COR-L47 (cell line): ENCODE measurements at places on chromosomes 16 and 17.
A peak's percentile ranks its signal among the peaks of the same experiment; 100 is the strongest.

DNA sequence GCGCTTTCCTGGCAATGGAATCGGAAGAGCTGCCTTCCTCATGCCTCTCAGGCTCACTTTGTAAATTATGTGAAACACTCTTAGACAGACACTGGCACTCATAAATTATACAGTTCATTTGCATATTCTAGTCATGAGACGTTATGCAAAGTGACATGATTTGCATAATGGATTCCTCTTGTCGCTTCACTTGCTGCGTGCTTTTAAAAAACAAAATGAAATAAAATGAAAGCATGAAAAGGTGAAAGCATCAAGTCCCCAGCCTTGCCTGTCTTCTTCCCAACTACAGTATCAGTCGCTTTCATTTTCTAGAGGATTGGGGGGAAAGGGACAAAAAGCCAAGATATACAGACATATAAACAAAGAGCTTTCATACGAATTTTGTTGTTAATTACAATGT lies 252.8 kb upstream of the PMFBP1 start:
- no peak for DNase-seq

DNA sequence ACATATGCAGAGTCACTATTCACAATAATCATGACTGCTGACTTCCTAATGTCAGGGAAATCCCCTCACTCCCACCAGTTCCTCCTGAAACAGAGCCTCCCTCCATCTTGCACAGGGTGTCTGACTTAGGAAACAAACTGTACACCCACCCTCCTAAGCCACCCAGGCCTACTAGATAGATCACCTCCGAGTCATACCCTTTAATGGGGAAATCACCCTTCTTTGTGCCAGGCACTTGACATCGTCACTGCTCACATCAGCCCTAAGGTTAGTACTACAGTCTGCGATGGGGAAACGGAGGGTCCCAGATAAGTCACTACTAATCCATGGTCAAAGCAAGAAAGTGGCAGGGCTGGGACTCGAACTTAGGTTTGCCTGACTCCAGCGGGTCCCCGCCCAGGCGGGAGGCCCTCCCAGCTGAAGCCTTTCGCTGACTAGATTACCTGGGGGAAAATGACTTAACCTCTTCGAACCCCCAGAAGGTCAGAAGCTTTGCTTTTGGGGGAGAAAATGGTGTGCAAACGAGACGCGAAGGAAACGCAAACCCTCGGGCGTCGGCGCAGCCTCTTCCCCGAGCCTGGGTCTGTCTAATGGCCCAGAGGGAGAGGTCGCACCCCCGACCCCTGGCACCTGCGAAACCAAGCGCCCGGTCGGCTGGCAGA lies 3.4 kb upstream of the MLLT6 start:
- DNase-seq, result no peak

DNA sequence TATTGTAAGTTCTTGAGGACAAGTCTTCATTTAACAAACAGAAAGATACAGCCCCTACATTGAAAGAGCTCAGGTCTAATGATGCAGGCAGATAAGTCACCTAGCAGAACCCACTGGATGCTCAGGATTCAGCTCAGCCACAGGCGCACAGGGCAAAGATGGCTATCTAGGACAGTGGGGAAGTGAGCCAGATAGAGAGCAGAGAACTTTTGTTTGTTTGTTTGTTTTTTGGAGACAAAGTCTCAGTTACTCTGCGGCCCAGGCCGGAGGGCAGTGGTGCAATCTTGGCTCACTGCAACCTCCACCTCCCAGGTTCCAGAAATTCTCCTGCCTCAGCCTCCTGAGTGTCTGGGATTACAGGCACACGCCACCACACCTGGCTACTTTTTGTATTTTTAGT lies 20.4 kb downstream of the METTL2A start:
- DNase-seq, result no peak

- DNase-seq, result no peak
These were observed 10.6 kb downstream of the PHF12 start for GRCh38 chr17:28940675-28941074.

DNA sequence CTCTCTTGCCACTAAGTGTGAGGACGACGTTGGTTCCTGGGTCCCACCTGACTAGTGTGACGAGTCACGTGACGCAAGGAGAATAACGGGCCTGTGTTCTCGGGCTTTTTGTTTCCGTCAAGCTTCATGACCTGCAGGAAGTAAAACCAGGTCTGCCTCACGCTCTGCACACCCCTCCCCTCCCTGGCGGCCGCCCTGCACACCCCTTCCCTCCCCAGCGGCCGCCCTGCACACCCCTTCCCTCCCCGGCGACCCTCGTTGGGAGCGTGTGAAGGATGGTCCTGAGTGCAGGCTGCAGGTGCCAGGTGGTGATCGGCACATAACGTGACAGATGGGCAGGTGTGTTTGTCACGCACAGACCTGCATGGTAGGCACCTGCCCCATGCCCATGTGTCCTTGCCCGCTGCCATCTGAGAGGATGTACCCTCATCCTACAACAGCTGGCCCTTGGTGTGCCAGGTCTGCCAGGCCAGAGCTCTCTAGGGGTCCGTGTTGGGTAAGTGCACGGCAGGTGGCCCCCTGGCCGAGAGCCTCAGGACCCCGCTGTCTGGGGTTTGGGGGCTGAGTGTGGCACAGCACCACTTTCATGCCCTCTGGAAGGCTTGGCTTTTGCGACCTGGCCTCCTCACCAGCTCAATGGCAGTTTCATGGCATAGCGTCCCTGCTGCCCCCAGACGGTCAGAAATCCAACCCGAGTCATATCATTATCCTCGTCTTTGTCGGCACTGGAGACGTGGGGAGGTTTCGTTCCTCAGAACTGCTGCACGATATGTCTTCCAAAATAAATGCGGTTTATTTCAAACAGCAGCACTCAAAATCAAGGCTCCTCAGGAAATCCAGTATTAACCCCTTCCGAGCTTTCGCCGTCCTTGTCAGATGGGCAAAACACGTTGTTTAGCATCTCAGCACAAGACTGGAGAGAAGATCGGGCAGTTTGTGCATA lies 191.8 kb upstream of the CHMP6 start:
- no peak for DNase-seq

GRCh38 chr17:70886648-70887047 lies 717.3 kb downstream of the KCNJ2 start:
- DNase-seq, result no peak

GRCh38 chr17:12136243-12136642 lies 115.6 kb downstream of the MAP2K4 start:
- no peak for DNase-seq

DNA sequence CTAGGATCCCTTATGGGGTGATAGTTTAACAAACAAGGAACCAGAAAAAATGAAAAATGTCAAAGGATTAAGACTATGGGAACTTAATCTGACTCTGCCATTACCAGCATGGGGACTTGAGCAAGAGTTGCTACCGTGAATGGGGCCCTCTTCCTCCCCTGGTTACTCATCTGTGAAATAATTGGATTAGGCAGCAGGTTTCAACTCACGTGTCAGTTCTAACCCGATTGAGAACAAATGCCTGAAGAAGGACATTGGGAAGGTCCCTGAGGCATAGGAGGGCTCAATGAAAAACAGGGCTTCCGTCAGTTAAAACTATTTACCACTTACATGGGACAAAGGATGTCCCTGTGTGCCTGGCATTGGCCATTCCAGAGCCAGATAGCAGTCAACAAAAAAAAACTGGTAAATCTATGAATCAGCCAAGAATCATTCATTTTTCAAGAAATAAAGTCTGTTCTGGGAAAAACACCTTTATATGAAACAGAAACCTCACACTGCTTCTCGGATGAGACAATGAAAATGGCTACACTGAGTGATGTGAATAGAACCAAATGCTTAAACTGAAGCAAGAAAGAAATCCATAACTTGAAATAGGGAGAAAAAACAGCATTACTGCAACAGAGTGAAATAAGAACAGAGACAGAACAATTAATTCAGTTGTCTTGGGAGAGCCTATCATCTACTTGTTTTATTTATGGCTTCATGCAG lies 104.3 kb downstream of the ADAMTS18 start:
- no peak for DNase-seq

- no peak for DNase-seq
These were observed 95.2 kb upstream of the AXIN2 start for GRCh38 chr17:65656390-65657250.

DNA sequence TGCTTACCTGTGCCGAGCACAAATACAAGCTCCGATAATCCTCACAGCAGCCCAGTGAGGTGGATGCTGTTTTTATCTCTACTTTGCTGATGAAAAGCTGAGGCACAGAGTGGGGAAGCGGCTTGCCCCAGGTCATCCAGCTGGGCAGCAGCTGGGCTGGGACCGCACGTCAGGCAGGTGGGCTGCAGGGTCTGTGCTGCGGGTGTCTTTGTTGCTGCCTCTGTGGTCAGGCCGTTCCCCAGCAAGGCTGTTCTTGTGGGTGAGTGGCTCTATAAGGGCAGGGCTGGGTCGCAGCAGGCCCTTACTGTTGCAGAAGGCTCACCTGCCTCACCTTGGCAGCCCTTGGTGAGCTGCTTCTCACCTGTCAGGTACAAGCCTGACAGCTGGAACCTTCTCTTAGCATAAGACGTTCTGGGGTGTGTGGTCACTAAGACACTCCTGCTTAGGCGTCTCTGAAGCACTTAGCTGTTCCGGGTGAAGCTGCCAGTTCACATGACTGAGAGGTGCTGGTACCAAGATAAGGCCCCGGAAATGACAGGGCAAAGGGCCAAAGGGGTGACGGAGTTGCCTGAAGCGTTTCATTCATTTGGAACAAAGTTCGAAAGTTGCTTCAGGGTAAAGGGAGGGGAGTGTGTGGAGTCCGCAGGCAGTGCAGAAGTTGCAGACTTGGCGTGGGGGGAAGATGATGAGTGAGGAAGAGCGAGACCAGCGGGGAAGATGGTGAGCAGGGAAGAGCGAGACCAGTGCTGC lies 17.4 kb downstream of the IRF8 start:
- no peak for DNase-seq

- DNase-seq, result no peak
These were observed 40.9 kb upstream of the NAT9 start for GRCh38 chr17:74816905-74817620.

DNA sequence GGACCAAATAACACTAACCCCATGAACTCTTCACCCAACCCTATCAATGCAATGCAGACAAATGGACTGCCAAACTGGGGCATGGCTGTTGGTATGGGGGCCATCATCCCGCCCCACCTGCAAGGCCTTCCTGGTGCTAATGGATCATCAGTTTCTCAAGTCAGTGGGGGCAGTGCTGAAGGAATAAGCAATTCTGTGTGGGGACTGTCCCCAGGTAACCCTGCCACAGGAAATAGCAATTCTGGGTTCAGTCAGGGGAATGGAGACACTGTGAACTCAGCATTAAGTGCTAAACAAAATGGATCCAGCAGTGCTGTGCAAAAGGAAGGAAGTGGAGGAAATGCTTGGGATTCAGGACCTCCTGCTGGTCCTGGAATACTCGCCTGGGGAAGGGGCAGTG lies 78.9 kb downstream of the TMC6 start:
- no peak for DNase-seq

DNA sequence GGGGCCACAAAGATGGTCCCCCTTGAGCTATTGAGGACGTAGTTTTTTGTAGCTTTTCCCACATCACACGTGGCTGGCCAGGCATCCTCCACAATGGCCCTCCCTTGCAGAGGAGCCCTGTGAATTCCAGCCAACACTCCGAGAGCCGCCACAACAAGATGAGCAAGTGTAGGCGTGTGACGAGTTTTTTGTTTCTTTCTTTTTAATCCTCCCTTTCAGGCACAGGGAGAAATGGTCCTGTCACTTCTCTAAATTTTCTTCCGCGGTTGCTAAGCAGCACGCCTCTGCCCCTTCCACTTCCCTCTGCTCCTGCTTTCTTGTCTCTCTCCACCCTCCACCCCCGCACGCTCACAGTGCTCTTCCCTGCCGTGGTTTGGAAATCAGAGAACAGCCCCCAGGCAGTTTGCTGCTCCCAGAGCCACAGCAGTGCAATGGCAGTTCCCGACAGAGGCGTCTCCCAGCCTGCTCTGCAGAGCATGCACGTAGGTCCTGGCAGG lies 68.0 kb upstream of the MRTFB start:
- DNase-seq, result no peak

GRCh38 chr16:50081428-50082018 lies 15.8 kb downstream of the HEATR3 start:
- DNase-seq, result no peak

DNA sequence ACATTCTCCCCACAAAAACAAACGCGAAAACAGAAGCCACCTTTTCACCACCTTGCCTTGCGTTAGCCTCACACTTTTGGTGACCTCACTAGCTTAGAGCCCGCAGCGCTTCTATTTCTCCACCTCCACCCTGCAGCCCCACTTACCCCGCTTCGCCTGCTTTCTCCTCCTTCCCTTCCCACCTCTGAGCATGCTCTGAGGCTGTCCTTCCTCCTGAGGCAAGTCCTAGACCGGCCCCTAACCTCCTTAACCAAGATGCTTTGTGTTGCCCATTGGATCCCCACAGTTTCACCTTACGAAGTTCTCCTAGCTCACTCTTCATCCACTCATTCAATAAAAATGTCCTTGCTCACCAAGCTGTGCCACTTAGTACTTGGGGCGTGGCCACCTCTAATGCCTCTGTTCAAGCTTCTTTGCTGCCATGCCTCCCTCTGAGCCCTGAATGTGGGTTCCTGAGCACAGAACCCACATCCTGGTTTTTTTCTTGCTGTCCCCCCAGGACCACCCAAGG lies 1.3 kb downstream of the GNGT2 start:
- no peak for DNase-seq

GRCh38 chr16:74950511-74950910 lies 34.4 kb downstream of the WDR59 start:
- no peak for DNase-seq

GRCh38 chr17:46192189-46192438 lies 1.1 kb downstream of the KANSL1 start:
- no peak for DNase-seq

GRCh38 chr16:70685938-70686375 lies at the start of gene MTSS2:
TSS of gene MTSS2 (minus strand) at chr16:70686053. CDS start at chr16:70685791, 262 bp downstream.
- DNase-seq, result peak; percentile 75

- no peak for DNase-seq
These were observed 32.2 kb downstream of the SNN start for GRCh38 chr16:11700264-11701029.

DNA sequence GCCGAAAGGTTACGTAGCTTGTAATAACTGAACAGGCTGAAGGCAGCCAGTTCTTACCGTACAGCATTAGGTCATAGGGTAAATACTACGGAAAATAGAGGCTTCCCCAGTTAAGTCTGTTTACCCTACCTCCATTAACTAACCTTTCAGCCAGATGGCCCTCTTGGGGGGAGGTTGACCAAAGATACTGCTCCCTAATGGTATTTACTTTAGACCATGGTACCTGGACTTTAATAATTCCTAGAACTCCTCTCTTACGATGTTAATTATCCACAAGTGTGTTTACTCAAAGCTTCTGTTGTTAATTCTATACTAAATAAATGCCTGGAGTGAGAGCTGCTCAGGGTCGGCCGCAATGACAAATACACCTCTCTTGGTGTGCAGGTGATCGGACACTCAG lies 9.8 kb upstream of the ADAT1 start:
- no peak for DNase-seq

DNA sequence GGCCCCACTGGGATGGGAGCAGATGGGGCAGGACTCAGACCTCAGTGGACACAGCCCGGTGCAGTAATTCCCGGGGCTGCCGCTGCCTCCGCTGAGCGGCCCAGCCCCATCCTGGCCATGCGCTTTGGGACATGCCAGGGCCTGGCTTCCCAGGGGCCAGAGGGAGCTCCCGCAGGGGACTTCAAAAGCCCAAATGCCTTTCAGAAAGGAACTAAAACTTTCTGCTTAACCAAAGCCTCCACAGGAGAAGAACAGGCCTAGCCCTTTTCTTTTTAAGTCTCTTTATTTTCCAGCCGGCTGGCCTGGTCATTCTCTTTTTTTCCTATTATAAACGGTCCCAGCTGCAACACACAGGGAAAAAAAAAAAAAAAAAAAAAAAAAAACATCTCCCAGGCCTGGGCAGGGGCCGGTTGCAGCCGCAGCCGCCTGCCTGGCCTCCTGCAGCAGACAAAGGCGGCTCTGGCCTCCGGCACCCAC lies 10.7 kb upstream of the ZNF423 start:
- no peak for DNase-seq

GRCh38 chr17:9322326-9322725 lies 253.3 kb downstream of the STX8 start:
- DNase-seq, result no peak
